Progenitor cell of endocrine pancreas (in vitro differentiated cells): ENCODE measurements at places on chromosomes 6 and 20. TPM values are rescaled to one million over a fixed set of nuclear protein-coding genes. Genes with fewer than 3 reads are reported as not detected.

DNA sequence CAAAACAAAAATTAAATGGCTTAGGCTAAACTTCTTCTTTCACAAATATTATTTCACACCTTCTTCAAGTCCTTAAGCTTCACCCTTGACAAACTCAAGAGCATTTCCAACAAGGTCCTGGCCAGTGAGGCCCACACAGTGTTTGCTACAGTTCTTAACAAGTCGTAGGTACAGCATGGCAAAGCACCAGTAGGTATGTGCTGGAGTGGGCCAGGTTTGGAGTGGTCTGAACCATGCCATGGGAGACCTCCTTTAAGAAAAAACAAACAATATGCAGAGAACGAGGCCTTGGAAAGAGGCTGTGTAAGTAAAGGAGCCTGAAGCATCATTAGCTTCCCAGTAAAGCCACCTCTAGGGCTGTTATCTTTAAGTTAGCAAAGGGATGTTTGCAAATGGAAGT is 154.3 kb upstream of the SNX9 start:
- H3K27ac ChIP-seq, result no peak overlapping the region
- H3K36me3 ChIP-seq, result no peaks in the 10 kb centered on the region
- H3K27me3 ChIP-seq, result peaks cover 18% of the 10 kb centered on the region
- DNase-seq, result no peak
- peaks cover 5% of the 10 kb centered on the region for H3K4me1 ChIP-seq

The SSR1 gene
- total RNA-seq, result 112 and 113 TPM in 2 replicates

GRCh38 chr6:36843170-36843569 is 3.9 kb upstream of the CPNE5 start:
- no peak for DNase-seq
- H3K4me1 ChIP-seq, result peaks cover 7% of the 10 kb centered on the region
- H3K27ac ChIP-seq, result no peak overlapping the region

DNA sequence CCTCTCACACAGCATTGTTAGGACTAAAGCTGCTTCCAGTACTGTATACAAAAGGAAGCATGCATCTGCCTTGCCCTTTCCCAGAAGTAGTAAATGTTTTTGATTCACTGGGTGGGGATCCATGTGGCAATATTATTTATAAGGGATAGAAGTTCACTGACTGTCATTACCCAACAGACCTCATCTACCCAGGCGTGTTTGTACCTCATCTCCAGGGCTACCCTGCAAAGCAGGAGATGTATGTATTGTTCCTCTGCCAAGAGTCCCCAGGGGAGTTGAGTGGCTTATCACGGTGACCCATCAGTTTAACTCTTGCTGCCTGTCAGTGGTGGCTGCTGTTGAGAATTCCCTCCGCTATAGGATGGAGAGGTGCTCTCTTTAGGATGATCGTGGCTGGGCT is 42.5 kb downstream of the SLC24A3 start:
- no peak overlapping the region for H3K4me3 ChIP-seq
- H3K27ac ChIP-seq, result no peak overlapping the region
- H3K36me3 ChIP-seq, result no peaks in the 10 kb centered on the region
- DNase-seq, result no peak

- H3K36me3 ChIP-seq, result peaks cover 21% of the 10 kb centered on the region
- no peak for DNase-seq
- H3K27me3 ChIP-seq, result no peaks in the 10 kb centered on the region
These were observed 24.6 kb upstream of the ASF1A start for GRCh38 chr6:118869350-118869749.
